ENCODE measurements at places on chromosomes 3 and 15.

GRCh38 chr3:119911748-119912147 lies 129.8 kb downstream of the NR1I2 start:
- no peak for DNase-seq

- DNase-seq = no peak
Observed at GRCh38 chr3:129103296-129103695, 18.3 kb downstream of the RAB43 start.

- DNase-seq = no peak
Observed at GRCh38 chr3:55426486-55426885, 60.6 kb downstream of the WNT5A start.

GRCh38 chr15:69666921-69667811 lies 214.5 kb downstream of the RPLP1 start:
- DNase-seq = peak; percentile 88

DNA sequence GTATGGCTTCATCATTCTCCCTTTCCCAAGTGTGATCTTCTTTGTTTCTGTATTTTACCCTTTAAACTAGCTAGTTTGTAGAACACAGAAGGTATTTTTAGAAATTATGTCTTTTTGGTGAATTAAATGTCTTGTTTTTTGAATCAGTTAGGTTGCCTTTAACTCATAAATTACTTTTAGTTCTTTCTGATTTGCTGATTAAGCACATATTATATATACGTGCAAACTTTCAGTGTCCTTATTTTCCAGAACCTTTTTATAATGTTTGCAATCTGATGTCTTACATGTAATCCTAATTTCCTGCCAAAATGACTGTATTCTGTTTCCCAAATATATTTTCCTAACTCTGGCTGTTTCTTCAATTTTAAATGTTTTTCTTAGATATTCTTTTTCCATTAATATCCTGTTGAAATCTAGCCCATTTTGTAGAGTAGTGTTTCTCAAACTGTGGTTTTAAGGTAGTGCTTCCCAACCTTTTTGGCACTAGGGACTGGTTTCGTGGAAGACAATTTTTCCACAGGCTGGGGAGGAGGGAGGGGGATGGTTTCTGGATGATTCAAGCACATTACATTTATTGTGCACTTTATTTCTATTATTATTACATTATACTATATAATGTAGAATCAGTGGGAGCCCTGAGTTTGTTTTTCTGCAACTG lies 51.8 kb downstream of the CHD2 start:
- no peak for DNase-seq

DNA sequence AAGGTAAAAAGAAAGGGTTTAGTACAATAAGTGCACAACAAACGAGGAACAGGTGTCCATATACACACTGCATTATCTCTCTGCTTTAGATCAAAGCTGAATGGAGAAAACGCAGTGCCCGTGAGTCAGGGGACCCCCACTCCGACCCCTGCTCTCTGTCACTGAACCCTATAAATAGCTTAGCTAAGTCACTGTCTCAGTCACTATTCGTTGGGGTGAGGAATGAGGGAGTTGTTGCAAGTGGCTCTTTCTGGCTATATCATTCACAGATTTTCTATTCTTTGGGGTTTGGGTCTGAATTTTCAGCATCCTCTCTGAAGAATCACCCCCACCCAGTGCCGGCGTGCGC lies 458 bp upstream of the STAC start:
- no peak for DNase-seq

DNA sequence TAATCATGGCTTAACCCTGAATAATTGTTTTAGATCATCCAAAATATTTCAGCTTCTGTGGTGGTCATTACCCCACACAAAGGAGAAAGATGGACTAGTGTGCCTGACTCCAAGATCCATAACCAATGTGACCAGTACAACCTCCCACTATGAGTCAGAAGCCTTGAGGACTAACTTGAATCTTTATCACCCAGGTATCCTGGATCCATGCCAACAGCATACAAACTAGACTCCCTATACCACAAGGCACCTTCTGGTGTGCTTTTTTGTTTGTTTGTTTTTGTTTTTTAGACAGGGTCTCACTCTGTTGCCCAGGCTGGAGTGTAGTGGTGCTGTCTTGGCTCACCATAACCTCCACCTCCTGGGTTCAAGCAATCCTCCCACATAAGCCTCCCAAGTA lies 317.7 kb downstream of the VPS13C start:
- no peak for DNase-seq

DNA sequence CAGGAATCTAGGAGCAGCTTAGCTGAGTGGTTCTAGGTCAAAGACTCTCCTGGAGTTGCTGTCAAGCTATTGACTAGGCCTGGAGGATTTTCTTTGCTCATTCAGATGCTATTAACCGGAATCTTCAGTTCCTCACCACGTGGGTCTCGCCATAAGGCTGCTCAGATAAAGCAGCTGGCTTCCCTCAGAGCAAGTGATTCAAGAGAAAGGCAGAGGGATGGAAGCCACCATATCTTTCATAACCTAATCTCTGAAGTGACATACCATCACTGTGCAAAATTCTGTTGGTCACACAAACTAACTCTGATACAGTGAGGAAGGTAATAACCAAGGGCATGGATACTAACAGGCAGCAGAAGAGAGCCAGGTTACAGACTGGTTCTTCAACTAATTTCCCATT lies 72.7 kb upstream of the FLNB start:
- no peak for DNase-seq

- no peak for DNase-seq
Observed at GRCh38 chr3:119255214-119255613, 14.5 kb upstream of the B4GALT4 start.

- DNase-seq = peak; percentile 90
Observed at GRCh38 chr3:15629860-15630597, 28.5 kb downstream of the BTD start.

DNA sequence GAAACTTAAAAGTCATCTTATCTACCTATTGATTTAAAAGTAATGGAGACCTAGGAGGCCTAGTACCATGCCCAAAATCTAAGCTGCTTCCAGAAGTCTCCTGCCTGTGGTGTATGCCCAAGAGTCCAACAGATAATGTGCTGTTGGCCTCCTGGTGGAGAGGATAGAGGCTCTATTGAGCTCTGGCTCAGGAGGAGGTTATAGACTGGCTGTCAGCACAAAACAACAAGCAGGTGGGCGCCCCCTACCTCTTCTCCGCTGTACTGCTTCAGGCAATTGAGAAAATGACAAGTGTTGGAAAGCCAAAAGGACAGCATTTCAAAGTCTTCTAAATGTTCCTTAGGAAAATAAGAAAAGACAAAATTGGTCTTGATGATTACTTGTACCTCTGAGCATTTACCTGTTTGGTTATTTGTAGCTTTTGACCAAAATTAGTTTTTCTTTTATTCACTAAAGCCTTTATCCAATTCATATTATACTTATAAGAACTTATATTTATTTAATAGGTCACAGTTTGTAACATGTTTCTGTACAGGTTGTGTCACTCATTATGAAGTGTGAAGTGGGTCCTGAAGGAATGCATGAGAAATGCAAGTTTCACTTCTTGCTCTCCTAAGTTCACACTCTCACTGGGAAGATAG lies 17.2 kb upstream of the GNB5 start:
- DNase-seq = peak; percentile 37

- DNase-seq = no peak
Observed at GRCh38 chr3:146217324-146217723, 33.6 kb downstream of the PLSCR4 start.

GRCh38 chr3:104908761-104909160 lies 457.9 kb upstream of the ALCAM start:
- no peak for DNase-seq

GRCh38 chr15:31609258-31609681 lies 282.6 kb downstream of the KLF13 start:
- peak; percentile 70 for DNase-seq

- peak; percentile 52 for DNase-seq
Observed at GRCh38 chr3:100113723-100114412, 433 bp downstream of the FILIP1L start.

DNA sequence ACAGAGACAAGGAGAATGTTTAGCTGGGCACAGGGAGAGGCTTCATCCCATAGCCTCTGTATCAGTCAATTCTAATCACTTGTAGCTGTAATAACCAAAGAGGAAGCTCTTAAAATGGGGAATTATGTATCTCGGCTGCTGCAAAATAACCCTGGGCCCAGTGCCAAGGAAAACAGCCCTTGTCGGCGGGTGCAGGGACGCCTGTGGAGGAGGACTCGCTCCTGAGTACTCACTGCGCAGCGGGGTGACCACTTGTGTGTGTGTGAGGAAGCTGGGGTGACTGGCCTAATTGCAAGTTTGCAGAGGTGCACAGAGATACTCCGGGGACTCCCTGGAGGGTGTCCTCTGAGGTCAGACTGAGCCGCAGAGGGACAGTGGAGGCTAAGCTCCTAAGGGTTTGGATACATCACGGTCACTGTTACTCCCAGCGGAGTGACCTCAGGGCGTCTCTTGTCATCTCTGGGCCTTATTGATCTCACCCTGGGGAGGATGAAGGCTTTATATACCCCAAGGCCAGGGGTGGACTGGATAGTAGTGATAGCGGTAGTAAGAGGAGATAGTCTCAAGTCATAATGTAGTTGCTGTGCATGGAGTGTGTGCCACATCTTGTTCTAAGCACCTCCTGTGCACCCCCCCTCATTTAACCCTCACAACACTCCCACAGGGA lies 37.2 kb downstream of the SLC6A6 start:
- DNase-seq = peak; percentile 89

DNA sequence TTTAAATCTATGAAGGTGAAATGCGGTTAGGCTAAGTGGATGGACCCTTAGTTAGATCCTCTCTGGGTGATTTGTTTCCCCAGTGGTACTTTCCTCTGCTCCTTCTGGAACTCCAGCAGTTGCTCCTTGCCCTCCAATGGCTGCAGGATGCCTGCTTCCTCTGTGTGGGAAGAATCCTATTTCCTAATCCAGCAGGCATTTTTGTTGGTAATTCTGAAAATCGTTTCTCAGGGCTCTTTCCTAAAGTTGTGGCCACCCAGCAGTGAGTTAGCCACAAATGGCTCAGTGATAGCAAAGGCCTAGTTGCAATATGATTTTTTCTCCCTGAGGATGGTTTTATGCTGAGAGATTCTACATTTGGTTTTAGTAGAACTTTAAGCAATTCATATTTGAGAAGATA lies 332.3 kb upstream of the C2CD4B start:
- no peak for DNase-seq

Data from suppressor macrophage treated with lipopolysaccharide for 4 hours (primary cell).